ENCODE measurements at places on chromosomes 6 and 20.

GRCh38 chr6:12482386-12483375, 192.5 kb downstream of the EDN1 start:
- DNase-seq, result peak; percentile 12

DNA sequence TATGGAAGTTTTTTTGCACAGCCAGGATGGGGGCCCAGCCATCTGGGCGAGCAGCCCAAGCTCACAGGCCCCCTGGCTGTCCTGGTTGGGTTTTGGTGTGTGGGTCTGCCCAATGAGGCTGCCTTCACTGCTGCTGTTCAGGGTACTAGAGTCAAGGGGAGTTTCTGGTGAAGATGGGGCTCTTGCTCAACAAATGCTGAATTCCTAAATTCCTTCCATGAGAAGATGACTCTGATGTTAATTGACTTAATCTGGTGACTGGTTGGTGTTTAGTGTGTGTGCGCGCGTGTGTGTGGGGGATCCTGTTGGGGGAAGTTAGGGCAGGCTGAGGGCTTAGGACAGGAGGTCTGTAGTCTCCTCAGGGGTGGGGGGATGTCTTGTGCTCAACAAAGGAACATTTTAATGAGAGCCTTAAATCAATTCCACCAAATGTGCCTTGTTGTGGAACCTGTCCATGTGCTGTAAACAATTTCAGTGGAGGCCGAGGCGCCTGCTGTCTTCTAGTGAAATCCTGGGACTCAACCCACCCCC, 1.9 kb downstream of the PTK7 start:
- DNase-seq, result no peak

DNA sequence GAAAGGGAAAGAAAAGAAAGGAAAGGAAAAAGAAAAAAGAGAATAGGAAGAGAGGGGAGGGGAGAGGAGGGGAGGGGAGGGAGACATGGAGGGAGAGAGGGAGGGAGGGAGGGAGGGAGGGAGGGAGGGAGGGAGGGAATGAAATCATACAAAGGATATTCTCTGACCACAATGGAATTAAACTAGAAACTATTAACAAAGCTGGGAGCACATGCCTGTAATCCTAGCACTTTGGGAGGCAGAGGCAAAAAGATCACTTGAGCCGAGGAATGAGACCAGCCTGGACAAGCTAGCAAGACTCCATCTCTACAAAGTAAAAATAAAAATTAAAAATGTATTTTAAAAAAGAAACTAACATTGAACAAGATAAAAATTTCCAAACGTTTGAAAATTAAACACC, 62.8 kb downstream of the ILRUN start:
- no peak for DNase-seq

- no peak for DNase-seq
These were observed 22.1 kb downstream of the MAP3K4 start for GRCh38 chr6:161013695-161014094.

DNA sequence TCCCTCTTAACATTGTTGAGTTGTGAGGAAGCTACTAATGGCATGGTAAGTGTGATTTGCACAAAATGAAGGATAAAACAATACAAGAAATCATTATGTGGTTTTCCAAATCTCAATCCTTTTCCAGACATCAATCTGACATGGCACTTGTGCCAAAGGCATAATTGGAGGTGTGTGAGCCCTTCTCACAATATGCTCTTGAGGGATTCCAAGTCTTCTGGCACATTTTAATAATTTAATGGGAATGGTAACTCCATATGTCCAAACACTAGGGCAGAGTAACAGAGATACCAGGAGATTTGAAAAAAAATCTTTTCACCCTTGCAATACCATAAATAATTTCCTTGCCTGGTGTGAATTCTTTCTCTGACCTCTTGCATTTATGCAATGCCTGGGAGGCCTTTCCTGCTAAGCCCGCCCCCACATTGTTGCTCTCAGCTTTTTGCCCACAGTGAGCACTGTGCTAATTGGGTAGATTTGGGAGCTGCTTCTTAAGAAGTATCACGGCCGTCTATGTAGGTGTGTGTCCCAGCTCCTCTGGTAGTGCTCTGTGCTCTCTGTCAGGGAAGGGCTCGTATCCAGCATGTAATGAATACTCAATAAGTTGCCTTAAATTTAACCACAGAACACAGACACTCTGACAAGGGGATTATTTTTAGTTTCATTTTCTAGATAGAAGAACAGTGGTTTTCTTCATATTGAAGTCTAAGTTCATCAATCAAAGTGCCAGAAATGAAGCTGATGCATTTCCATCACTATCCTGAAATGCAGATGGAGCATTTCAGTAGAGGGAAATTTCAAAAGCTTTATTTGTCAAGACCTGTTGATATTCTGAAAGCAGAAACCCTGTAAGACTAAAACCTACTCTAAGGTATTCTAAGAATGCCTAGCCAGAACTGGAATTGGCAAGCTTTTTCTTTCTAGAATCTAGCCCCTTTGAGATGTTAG, 54.4 kb upstream of the CEP85L start:
- peak; percentile 27 for DNase-seq

- DNase-seq, result no peak
These were observed 149.8 kb downstream of the BTBD9 start for GRCh38 chr6:38489951-38490350.

GRCh38 chr20:55173601-55174000, 698.2 kb downstream of the DOK5 start:
- DNase-seq, result no peak

DNA sequence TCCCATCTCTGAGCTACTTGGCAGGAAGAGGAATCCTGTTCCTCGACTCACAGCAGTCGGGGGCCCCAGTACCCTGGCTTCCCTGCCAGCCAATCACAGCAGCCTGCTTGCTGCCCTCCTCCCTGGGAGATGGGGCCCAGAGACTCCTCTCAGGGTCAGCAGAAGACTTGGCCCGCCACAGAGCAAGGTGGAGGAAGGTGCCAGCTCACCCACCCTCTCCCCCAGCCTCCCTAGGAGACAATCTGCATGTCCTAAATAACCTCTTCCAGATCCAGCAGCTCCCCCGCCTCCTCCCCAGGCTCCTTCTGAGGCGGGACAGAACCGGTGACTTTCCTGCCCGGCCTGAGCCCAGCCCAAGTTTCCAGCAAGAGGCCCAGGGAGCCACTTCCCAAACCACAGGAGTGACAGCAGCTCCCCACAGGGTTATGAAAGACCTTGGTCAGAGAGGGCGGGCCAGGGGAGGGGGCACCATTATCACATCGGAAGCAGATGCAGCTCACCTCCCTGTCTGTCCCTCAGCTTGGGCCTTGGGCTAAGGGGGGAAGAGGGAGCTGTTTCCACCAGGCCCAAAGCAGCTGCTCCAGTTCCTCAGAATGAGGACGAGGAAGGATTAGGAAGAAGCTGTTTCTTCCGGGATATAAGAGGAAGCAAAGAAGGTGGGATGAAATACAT, 2.3 kb downstream of the CCND3 start:
- DNase-seq, result peak; percentile 20

Measured in NAMALWA (cell line).